ENCODE measurements at places on chromosomes 11 and 22.

DNA sequence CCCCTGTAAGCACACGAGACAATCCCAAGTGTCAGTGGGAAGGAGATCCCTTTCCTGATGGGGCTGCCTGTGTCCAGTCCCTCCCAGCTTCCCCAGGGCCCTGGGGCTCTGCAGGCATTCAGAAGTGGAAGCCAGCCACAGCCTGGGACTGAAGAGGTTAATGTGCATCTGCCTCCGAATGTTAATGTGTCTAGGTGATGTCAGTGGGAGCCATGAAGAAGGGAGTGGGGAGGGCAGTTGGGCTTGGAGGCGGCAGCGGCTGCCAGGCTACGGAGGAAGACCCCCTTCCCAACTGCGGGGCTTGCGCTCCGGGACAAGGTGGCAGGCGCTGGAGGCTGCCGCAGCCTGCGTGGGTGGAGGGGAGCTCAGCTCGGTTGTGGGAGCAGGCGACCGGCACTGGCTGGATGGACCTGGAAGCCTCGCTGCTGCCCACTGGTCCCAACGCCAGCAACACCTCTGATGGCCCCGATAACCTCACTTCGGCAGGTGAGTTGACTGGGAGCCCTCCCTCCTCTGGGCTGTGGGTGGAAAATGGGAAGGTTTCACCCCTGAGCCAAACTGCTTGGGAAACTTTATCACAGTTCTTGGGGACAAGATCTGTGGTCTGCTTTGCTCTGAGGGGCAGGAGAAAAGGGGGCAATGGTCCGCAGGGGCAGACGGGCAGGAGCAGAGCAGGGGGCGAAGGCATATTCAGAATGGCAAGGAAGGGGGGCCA is at the start of gene MCHR1:
TSS of gene MCHR1 (plus strand) at position 236 of the 715 bp plus-strand sequence. CDS start at position 405, 169 bp downstream.
- no peak for DNase-seq

DNA sequence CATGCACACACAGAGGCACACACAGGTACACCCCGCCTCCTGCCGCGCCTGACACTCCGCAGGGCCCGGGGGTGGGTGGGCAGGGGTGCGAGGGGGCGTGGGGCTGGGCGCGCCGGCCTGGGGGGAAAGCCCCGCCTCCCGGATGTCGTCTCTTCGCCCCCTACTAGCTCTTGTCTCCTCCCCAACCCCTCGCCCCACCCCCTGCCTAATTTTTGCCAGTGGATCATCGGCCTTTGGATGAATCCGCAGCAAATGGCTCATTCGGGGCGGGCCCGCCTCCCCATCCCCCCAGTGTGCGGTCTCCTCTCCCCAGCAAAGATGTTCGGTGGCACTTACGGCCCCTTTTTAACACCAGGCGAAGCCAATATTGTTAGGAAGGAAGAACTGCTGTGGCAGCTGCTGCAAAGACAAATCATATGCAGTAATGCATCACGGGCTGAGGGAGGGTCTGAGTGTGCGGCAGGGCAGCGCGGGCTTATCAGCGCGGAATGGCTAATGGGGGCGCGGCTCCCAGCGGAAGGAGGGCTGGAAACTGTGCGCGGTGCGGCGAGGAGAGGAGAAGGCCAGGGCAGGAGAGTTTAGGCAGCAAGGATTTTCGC is 13.4 kb upstream of the NECTIN1 start:
- no peak for DNase-seq

- DNase-seq: no peak
Measured at GRCh38 chr11:59207988-59208451, 4.7 kb downstream of the MPEG1 start.

DNA sequence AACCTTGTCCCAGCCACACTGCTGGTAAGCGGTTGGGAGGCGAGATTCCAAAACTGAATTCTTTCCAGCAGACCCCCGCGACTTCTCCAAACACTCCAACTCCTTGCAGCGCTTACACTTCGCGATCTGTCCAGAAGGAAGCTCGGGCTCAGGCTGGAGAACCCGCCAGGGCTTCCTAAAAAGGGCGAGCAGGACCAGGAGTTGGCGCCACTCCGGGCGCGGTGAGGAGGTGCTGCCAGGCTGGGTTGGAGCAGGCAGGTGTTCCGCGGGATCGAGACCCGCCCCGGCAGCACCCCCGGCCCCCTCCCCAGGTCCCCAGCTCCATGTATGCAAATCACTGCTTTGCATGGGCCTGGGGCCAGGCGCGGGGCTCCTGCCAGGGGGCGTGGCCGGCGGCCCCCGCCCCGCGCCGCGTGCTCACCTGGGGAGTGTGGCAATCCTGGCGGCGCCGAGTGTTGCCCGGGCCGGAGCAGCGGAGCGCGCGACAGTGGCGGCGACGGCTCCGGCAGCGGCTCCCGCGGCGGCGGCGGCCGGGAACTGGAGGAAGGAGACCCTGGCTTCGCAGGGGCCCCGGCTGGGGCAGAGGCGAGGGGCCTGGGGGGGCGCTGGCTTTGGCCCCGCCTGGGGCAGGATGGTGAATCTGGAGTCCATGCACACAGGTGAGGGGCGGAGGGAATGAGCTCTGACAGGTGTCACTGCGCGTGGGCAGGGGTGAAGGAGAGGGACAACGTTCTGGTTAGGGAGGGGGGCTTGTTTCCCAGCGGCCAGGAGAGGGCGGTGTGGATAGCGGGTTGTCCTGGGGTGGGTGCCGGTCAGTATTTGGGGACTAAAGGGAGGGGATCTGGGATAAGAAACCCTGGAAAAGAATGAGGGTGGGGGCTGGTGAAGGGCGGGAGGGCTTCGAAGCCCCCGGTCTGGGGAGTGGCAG is at the start of gene POU2F3:
TSS of gene POU2F3 (plus strand) at position 428 of the 928 bp plus-strand sequence. CDS start at position 632, 204 bp downstream.
- no peak for DNase-seq

GRCh38 chr11:120198787-120199469 is 11.9 kb upstream of the OAF start:
- no peak for DNase-seq

- no peak for DNase-seq
Measured at GRCh38 chr11:44243086-44243485, 66.9 kb downstream of the ALX4 start.

DNA sequence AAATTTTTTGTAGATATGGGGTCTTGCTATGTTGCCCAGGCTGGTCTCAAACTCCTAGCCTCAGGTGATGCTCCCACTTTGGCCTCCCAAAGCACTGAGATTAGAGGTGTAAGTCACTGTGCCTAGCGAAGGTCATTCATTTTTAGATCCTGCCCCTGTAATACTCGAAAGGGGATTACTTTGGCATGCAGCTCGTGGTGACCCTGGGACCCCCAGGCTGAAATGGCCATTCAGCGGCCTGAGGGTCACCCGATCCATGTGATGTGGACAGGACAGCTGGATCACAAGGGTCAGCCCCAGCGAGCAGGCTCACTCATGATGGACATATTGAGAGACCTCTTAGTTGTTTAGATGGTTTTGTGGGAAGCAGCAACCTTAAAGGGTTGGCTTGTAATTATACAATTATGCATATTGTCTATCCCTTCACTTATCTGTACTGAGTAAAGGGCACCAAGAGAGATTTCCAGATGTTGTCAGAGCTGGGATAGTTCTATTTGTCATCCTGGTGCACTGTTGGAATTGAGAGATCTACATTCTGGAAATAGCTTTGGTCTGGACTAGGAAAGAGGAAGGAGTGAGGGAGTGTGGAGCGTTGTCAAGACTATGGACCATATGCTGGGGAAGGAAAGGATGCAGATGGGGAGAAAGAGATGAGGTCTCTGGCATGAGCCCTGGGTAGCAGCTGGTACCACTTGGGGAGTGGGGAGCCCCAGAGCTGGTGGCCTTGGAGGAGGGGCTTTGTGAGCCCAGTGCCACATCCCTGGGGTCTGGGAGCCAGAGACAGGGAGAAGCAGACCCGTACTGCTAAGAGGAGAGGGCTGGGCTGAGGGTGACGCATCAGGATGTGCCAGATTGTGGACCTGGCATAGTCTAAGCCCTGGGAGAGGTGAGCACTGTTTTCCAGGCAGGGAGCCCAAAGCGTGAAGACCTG is 15.5 kb downstream of the RHBDD3 start:
- no peak for DNase-seq

DNA sequence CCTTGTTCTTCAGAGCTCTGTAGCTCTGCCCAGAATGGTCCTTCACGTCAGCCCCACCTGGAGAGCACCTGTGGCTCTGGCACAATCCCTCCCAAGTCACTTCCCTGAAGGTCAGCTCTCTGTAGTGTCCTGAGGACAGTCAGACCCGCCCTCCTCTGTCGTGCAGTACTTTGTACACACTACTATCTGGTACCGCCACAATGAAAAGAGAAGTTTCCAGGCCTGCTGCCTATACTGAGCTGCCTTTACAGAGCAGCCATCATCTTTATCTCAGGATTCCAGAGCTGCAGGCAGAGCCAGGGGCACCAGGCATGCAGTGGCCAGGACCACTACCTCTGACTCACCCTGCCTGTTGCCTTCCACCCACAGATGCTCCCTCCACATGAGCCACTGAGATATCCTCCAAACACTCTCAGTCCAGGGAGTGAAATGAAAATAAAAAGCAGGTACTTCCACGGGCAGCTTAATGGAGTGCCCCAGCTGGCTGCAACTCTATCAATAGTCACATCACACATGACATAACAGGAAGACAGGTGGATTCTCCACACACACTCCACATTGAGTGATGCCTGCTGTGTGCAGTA is 7.3 kb downstream of the PACSIN2 start:
- DNase-seq: no peak

GRCh38 chr22:38706101-38706900 is 557 bp downstream of the GTPBP1 start:
- DNase-seq: no peak

- no peak for DNase-seq
Measured at GRCh38 chr11:35842958-35843357, 100.9 kb upstream of the LDLRAD3 start.

GRCh38 chr11:107041088-107041444 is 22.8 kb upstream of the GUCY1A2 start:
- DNase-seq: no peak

- no peak for DNase-seq
Measured at GRCh38 chr11:126698576-126698975, 302.0 kb downstream of the KIRREL3 start.

DNA sequence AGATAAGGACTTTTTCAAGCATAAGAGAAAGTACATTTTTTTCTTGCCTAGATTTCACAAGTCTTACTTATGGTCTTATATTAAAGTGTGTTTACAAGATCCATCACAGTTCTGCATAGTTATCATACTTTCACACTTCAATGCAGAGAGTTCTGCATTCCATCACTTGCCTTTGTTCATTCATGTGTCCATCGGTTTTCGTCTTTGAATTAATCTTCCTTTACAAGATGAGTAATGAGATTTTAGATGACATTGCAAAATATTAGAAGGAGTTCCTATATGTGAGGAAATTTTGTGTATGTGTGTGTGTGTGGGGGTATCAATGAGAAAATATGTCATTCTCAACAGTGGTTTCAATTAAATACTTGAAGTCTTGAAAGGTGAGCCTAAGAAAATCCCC is 98.1 kb upstream of the GUCY1A2 start:
- DNase-seq: no peak

GRCh38 chr11:117313091-117313490 is 3.0 kb downstream of the BACE1 start:
- DNase-seq: no peak

DNA sequence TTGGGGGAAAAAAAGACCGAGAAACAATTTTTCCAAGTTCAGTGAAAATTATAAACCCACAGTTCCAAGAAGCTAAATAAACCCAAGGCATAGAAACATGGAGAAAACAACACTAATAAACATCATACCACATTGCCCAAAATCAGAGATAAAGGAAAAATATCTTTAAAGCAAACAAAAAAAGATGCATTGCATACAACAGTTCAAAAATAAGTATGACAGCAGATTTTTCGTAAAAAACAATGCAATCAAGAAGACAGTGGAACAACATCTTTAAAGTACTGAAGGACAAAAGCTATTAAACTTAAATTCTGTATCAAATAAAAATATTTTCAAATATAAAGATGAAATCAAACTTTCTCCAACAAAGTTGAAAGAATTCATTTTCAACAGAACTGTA is 921.3 kb downstream of the METTL15 start:
- DNase-seq: no peak

GRCh38 chr22:50432131-50432876 is 42.5 kb downstream of the SBF1 start:
- no peak for DNase-seq

DNA sequence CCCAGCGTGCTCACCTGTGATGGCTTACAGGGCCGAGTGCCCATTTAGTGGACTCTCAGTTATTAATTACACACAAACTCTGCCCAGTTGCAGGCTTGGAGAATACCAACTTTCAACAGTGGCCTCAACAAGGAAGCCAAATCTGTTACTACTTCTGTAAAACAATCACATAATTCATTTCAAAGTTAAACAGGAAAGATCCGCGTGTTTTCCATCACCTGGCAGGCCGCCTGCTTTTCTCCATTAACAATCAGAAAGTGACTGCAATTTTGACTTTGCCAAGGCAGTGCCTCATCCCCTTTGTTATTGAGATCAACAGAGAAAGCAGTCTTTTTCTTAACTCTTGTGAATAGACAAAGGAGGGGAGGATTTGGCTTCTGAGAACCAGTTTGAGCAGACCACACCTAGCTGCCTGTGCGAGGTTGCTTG is 77.7 kb downstream of the BARX2 start:
- no peak for DNase-seq

- no peak for DNase-seq
Measured at GRCh38 chr11:71425860-71426259, 22.3 kb downstream of the DHCR7 start.

- DNase-seq: no peak
Measured at GRCh38 chr11:134513585-134514120, 101.6 kb upstream of the B3GAT1 start.

DNA sequence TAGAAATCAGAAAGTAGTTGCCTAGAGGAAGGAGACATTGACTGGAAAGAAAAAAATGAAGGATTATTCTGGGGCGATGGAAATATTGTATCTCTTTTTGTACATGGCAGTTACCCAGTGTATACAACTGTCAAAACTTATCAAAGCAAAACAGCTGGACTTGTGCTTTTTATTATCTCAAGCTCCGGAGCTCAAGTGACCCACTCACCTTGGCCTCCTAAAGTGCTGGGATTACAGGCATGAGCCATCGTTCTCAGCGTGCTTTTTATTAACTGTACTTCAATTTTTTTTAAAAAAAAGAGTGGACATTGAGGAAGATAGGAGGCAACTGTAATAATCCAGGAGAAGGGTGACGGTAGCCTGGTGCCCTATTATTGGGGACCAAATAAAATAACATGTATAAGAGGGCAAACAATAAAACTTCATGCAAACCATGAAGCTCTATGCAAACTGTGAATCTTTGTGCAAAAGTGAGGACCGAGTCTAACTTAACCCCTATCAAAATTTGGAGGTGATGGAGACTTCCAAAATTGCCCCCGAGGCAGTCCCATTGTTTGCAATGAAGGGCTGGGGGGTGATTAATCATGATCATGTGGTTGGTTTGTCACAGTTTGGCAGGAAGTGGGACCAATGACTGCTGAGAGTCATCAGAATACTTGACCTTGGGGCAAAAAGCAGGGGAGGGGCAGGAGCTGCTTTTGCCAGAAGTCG is 23.5 kb downstream of the FZD4 start:
- DNase-seq: no peak

GRCh38 chr22:27776650-27776958 is 25.0 kb downstream of the MN1 start:
- no peak for DNase-seq

GRCh38 chr11:69486773-69487291 is 5.4 kb downstream of the LINC01488 start:
- no peak for DNase-seq
